Chondrocyte (in vitro differentiated cells): ENCODE measurements at places on chromosomes 12 and 14. TPM values are rescaled to one million over a fixed set of nuclear protein-coding genes. Genes with fewer than 3 reads are reported as not detected.
A peak's percentile ranks its signal among the peaks of the same experiment; 100 is the strongest.

DNA sequence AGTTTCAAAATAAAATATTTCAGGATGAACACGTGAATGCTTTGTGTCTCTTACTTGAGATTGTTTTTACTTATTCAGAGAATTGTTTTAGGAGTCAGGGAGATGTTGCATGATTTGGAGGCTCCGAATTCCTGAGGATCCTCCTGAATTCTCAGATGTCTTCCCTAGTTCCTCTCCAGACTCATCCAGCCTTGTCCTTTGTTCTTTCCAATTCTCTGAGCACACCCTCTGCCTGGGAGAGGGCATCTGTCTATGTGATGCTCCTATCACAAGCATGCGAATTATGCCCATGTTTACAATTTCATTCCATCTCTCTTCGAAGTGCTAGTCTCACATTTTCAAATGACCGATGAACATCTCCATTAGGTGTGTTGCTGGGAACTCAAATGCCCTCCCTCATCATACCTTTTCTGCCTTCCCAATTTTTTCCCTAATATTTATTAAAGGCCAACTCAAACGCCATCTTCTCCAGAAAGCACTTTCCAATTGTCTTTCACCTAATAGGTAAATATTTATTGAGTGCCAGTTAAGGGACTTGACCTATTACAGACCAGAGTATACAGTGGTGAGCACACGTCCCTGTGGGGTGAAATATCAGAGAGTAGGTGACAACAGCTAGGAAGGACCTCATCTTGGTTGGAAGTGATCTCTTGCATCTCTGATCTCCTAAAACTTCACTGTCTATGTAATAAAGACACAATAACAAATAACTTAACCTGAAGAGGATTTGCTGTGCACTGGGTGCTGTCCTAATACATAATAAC lies 64.4 kb downstream of the ARF6 start:
- peaks cover 31% of the 10 kb centered on the region for H3K4me1 ChIP-seq
- H3K27me3 ChIP-seq: no peaks in the 10 kb centered on the region
- no peak for DNase-seq
- H3K4me3 ChIP-seq: no peak overlapping the region

GRCh38 chr12:119154435-119154818 lies 24.3 kb upstream of the HSPB8 start:
- H3K4me3 ChIP-seq: no peak overlapping the region
- no peak overlapping the region for H3K27ac ChIP-seq
- DNase-seq: no peak
- peaks cover 3% of the 10 kb centered on the region for H3K4me1 ChIP-seq

GRCh38 chr12:27583057-27583797 lies 59.2 kb downstream of the PPFIBP1 start:
- peaks cover 25% of the 10 kb centered on the region for H3K4me1 ChIP-seq
- H3K27me3 ChIP-seq: no peaks in the 10 kb centered on the region
- H3K4me3 ChIP-seq: no peak overlapping the region
- H3K27ac ChIP-seq: no peak overlapping the region
- H3K36me3 ChIP-seq: peaks cover 12% of the 10 kb centered on the region

GRCh38 chr12:119208626-119209061 lies 29.9 kb downstream of the HSPB8 start:
- H3K27ac ChIP-seq: no peak overlapping the region
- no peaks in the 10 kb centered on the region for H3K4me1 ChIP-seq
- H3K36me3 ChIP-seq: no peaks in the 10 kb centered on the region
- H3K27me3 ChIP-seq: peaks cover 10% of the 10 kb centered on the region
- H3K4me3 ChIP-seq: no peak overlapping the region

GRCh38 chr12:12028668-12029402 lies 41.9 kb upstream of the BCL2L14 start:
- H3K36me3 ChIP-seq: peaks cover 5% of the 10 kb centered on the region
- no peak overlapping the region for H3K4me3 ChIP-seq
- H3K27me3 ChIP-seq: no peaks in the 10 kb centered on the region
- peaks cover 18% of the 10 kb centered on the region for H3K4me1 ChIP-seq
- H3K27ac ChIP-seq: no peak overlapping the region

- peaks cover 6% of the 10 kb centered on the region for H3K36me3 ChIP-seq
- no peak for DNase-seq
- no peak overlapping the region for H3K27ac ChIP-seq
These were observed 83.6 kb downstream of the PPFIBP1 start for GRCh38 chr12:27607591-27607990.

DNA sequence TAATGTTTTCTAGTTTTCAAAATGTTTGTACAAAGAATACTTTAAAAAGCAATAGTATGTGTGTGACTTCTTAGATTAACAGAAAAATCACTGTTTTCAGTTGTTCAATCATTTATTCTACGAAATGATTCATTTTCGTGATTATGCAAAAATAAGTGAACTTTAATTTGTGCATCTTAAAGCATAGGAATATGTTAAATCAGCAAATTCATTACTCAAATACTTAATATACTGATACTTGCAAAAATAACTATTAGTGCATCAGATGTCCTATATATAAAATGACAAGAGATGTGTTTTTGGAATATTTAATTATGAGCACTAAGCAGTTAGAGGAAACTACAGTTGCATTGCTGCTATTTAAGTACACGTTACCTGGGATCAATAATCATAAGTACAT lies 11.0 kb downstream of the SOX5 start:
- peaks cover 2% of the 10 kb centered on the region for H3K36me3 ChIP-seq
- no peaks in the 10 kb centered on the region for H3K27me3 ChIP-seq
- H3K4me1 ChIP-seq: no peaks in the 10 kb centered on the region

DNA sequence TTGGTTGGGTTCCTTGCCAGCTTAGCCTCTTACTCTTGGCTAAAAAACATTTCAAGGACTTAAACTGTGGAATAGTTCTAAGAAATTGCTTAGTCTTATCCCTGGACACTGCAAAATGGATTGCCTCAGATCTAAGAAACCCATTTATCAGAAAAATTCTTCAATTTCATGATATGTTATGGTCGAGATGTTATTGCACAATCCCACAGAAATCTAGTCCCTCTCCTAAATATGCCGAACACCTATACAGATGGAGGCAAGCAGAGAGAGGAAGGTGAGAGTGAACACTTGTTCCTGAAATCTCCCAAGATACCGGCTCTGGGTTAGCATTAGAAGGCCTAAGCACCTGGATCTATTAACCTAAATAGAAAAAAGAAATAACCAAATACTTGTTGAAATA lies 267.2 kb downstream of the PAWR start:
- H3K27me3 ChIP-seq: no peaks in the 10 kb centered on the region
- H3K27ac ChIP-seq: peak overlapping the region; percentile 29
- no peak overlapping the region for H3K4me3 ChIP-seq
- no peak for DNase-seq

GRCh38 chr12:79364197-79364596 lies 326.6 kb downstream of the PAWR start:
- peaks cover 5% of the 10 kb centered on the region for H3K27me3 ChIP-seq
- H3K4me1 ChIP-seq: no peaks in the 10 kb centered on the region
- no peak overlapping the region for H3K27ac ChIP-seq
- DNase-seq: no peak
- H3K36me3 ChIP-seq: no peaks in the 10 kb centered on the region

DNA sequence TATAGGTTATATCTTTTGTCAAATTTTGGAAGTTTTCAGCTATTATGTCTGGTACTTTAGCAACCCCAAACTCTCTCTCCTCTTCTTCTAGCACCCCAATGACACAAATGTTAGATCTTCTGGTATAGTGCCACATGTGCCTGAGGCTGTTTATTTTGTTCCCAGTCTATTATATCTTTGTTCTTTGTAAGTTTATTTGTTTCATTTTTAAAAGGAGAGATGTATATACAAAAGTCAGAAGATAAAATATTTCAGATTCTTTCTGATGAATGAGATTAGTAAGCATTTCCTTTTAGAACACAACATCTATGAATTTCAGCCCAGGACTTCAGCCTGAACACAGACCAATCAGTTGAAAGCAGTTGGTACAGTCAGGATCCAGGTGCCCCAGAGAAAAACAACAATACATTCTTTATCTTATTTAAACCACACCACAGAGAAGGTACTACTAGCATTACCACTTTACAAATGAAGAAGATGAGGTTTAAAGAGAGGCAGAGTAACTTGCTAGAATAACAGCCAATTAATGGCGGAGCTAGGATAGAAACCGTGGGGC lies 114.1 kb upstream of the BTG1 start:
- no peak overlapping the region for H3K27ac ChIP-seq
- H3K4me3 ChIP-seq: no peak overlapping the region
- H3K4me1 ChIP-seq: peaks cover 4% of the 10 kb centered on the region
- no peak for DNase-seq

- no peaks in the 10 kb centered on the region for H3K27me3 ChIP-seq
- H3K36me3 ChIP-seq: no peaks in the 10 kb centered on the region
- no peak for DNase-seq
- H3K4me1 ChIP-seq: peaks cover 22% of the 10 kb centered on the region
- no peak overlapping the region for H3K4me3 ChIP-seq
These were observed 28.8 kb downstream of the CLMN start for GRCh38 chr14:95290871-95291431.

DNA sequence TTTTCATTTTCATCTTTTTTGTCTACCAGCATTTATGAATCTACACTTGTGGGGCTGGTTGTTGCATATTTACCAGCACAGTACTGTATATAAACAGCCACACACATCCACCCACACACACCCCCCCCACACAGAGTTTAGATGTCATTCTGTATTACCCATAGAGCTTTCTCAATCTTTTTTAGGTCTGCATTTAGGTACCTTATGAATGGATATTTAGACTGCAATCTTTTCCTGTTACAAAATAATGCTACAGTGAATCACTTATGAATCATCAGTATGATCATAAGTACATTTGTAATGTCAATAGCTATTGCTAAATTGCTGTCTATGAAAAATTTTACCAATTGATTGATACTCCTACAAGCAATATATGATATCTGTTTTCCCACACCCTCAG lies 67.3 kb upstream of the STK38L start:
- H3K4me1 ChIP-seq: peaks cover 68% of the 10 kb centered on the region
- no peaks in the 10 kb centered on the region for H3K27me3 ChIP-seq
- H3K4me3 ChIP-seq: no peak overlapping the region

DNA sequence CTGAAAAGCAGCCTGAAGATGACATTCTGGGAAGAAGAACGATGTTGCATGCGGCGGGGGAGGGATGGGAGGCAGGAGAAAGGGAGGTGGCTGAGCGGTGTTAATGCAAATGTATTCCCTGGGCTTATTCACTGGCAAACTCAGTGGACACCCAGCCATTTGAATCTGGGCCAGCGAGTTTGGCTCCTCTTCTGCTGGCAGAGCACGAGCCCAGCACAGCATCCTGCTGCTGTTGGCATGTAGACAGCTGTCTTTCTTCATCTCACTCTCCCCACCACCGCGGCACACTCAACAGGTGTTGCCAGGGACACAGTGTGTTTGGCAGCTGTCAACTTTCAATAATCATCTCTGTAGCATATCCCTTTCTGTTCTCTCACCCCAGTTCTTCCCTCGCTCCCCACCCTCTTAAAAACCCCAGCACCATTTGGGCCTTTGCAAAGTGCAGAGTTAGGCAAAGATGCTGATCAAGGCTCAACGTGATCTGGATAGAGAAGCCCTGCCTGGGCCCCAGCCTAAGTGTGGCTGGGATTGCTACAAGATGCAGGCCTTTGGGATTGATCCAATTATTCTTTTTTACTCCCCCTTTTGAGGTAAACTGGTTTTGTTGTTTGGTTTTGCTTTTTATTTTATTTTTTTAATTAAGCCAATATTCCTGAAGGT lies 131.9 kb downstream of the EXOC5 start:
- DNase-seq: no peak
- H3K36me3 ChIP-seq: no peaks in the 10 kb centered on the region
- peaks cover 4% of the 10 kb centered on the region for H3K27me3 ChIP-seq

- no peaks in the 10 kb centered on the region for H3K27me3 ChIP-seq
- no peak for DNase-seq
- H3K36me3 ChIP-seq: peaks cover 18% of the 10 kb centered on the region
- no peak overlapping the region for H3K4me3 ChIP-seq
These were observed 8.5 kb upstream of the CERS5 start for GRCh38 chr12:50175716-50176026.

GRCh38 chr12:22321638-22322037 lies 12.9 kb downstream of the ST8SIA1 start:
- no peak for DNase-seq
- no peaks in the 10 kb centered on the region for H3K27me3 ChIP-seq
- no peak overlapping the region for H3K27ac ChIP-seq
- H3K4me1 ChIP-seq: peaks cover 8% of the 10 kb centered on the region

DNA sequence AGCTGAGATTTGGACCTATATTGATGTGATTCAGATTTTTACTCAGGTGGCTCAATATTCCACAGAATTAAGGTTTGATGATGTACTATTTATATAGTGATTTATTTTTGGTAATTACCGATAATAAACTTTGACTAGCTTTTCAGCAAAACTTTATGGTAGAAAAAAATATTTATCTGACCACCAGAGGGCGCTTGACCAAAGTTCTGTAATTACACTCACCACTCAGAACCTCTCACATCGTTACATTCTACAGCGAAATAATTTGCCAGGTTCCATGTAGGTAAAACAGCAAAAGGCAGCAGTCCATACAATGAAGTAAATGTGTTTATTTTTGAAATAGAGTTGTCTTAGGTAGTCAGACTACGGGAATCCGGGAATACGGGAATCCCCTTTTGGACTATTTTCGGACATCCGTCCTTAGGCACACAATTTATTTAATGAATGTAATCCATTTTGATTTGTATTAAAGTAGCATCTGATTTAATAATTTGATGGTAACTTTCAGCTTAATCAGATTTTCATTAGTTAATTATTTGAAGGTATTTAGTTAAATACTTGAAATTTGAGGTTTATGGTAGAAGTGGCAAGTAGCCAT lies 143.0 kb upstream of the DDHD1 start:
- no peak overlapping the region for H3K4me3 ChIP-seq
- DNase-seq: no peak
- no peaks in the 10 kb centered on the region for H3K4me1 ChIP-seq
- no peak overlapping the region for H3K27ac ChIP-seq
- H3K36me3 ChIP-seq: no peaks in the 10 kb centered on the region
- H3K27me3 ChIP-seq: no peaks in the 10 kb centered on the region

DNA sequence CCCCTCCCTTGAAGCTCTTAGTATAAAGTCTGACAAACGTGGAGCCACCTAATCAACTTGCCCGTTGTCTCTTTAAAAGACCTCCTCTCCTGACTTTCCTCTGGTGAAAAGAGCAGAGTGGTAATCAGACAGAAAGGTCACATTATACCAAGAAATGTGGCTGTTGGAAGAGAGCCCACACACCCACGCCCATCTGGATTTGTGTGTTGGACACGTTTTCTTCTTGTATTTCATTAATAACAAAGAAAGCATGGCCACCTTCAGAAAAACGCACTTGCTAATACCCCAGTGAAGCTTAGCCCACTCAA lies 41.3 kb downstream of the CCDC60 start:
- H3K27ac ChIP-seq: no peak overlapping the region
- no peaks in the 10 kb centered on the region for H3K36me3 ChIP-seq
- no peaks in the 10 kb centered on the region for H3K27me3 ChIP-seq
- no peaks in the 10 kb centered on the region for H3K4me1 ChIP-seq
- H3K4me3 ChIP-seq: no peak overlapping the region
- no peak for DNase-seq

The ERC1 gene
- 79.3 to 102 TPM (median 83.6 TPM) in 3 replicates for total RNA-seq

The MYH6 gene
- total RNA-seq: not detected in 3 replicates

The LMNTD1 gene
- total RNA-seq: 0.75 TPM in 1 of 3 replicates, not detected in the others

The OR10A7 gene
- not detected in 3 replicates for total RNA-seq
